ENCODE measurements at places on chromosomes 11 and 22. TPM values are rescaled to one million over a fixed set of nuclear protein-coding genes. Genes with fewer than 3 reads are reported as not detected.

Gene CNIH2
- 3.3 TPM for polyA plus RNA-seq

Gene TUBA8
- polyA plus RNA-seq = 1.4 TPM

Gene ARHGAP1
- polyA plus RNA-seq = 108 TPM

Gene BTG4
- polyA plus RNA-seq = not detected

Gene SIK2
- polyA plus RNA-seq = 3.9 TPM

Gene C22orf23
- polyA plus RNA-seq = 2.5 TPM

Gene SLC1A2
- polyA plus RNA-seq = 1.4 TPM

Gene CBLIF
- not detected for polyA plus RNA-seq

Gene ARHGAP8
- 1.2 TPM for polyA plus RNA-seq

Gene MIF
- polyA plus RNA-seq = 4,717 TPM

Gene SLC37A2
- polyA plus RNA-seq = 0.22 TPM

Gene MRGPRX3
- polyA plus RNA-seq = not detected

Gene BLID
- polyA plus RNA-seq = 1.0 TPM

Gene IL18
- not detected for polyA plus RNA-seq
